ENCODE measurements at places on chromosomes 12 and 14. TPM values are rescaled to one million over a fixed set of nuclear protein-coding genes. Genes with fewer than 3 reads are reported as not detected.

The MED6 gene
- total RNA-seq, result 26.6 TPM

The SLC35F4 gene
- not detected for total RNA-seq

The KRT83 gene
- not detected for total RNA-seq

The TAS2R9 gene
- not detected for total RNA-seq

The MIS18BP1 gene
- 24.1 TPM for total RNA-seq

The PRH2 gene
- total RNA-seq, result not detected

The MYF6 gene
- total RNA-seq, result under 0.01 TPM

The TAS2R30 gene
- total RNA-seq, result 4.0 TPM

The ADCY4 gene
- total RNA-seq, result 1.3 TPM

The MIP gene
- total RNA-seq, result not detected

- DNase-seq, result no peak
Observed at GRCh38 chr12:9144730-9145106, 29.0 kb upstream of the A2M start.

DNA sequence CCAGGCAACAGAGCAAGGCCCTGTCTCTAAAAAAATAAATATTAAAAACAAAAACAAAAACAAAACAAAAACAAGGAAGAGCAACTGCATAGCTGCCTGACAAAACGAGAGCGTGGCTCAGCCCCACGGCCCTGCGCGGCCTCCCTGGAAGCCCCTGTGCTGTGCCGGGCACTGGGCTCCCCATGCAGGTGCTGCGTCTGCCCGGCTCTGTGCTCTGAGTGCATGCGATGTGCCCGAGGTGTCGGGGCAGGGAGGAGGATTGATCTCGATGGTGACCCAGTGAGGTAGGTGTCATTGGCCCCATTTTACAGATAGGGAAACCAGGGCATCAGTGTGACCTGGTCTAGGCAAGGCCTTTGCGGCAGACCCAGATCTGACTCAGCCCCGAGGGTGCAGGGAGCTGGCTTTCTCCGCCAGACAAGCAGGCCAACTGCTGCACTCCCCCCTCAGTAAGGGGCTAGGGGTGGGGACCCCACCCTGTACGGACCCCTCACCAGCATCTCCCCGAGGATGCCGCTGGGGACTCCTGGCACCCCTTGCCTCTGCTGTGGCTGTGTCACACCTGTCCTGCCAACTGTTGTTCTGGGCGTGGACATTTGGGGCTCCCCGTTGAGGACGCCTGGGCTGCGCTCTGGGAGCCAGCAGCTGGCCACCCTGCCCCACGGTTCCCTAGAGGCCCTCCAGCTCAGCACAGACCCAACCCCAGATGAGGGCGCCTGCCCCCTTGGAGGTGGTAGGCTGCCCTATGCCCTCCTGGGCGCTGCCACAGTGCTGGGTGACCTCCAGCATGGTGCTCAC is 15.3 kb downstream of the GPR132 start:
- DNase-seq, result no peak

- no peak for DNase-seq
Observed at GRCh38 chr12:124523071-124523470, 44.3 kb downstream of the NCOR2 start.

GRCh38 chr12:51293696-51294095 is 23.5 kb upstream of the SMAGP start:
- no peak for DNase-seq

GRCh38 chr12:116385486-116386217 is 108.2 kb upstream of the MED13L start:
- DNase-seq, result no peak

GRCh38 chr14:91299121-91300115 is 54.9 kb upstream of the GPR68 start:
- DNase-seq, result no peak

GRCh38 chr14:105472486-105472991 is 2.1 kb upstream of the CRIP2 start:
- DNase-seq, result no peak

- DNase-seq, result no peak
Observed at GRCh38 chr12:95593266-95593871, 42.1 kb upstream of the USP44 start.

GRCh38 chr12:71981149-71981548 is 42.5 kb downstream of the TPH2 start:
- DNase-seq, result no peak

DNA sequence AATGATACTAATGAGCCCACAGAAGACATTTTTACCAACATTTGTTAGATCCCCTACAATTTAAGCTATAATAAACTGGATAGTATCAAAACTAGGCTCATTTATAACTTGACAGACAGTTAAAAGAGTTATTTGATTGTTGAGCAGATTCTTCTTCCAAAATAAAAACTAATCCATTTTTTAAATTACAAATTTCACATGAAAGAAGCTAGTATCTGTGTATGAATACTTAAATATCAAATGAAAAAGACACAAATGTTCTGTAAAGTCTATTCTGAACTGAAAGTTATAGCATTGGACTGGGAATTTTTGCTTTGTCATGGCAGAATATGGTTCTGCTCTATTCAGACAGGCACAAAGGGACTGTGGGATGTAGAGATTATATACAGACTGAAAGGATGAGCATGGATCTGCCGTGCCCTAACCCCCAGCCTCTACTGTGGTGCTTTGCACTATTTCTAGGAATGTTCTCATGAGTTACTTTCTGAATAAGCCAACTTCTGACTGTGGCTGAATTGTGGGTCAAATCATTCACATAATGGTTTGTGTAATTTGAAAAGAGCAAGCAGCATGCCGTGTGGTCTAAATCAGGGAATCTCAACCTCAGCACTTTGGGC is 352.7 kb downstream of the KCNH5 start:
- DNase-seq, result peak; percentile 56

DNA sequence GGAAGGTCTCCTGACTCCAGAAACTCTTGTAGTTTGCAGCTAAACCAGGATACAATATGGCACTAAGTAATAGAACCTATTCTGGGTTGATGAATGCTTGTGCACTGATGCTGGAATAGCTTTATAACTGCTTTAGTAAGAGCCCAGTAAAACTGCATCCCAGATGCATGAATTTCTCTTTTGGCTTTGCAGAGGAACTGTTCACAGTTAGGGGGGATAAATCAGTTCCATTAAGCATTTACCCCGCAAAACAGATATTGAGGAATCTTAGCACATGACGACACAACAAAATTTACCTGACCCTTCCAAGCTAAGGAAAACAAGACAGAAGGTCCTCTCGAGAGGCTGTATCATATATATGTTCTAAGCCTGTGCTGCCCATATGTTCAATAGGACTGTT is 457.4 kb downstream of the FOXG1 start:
- DNase-seq, result no peak

DNA sequence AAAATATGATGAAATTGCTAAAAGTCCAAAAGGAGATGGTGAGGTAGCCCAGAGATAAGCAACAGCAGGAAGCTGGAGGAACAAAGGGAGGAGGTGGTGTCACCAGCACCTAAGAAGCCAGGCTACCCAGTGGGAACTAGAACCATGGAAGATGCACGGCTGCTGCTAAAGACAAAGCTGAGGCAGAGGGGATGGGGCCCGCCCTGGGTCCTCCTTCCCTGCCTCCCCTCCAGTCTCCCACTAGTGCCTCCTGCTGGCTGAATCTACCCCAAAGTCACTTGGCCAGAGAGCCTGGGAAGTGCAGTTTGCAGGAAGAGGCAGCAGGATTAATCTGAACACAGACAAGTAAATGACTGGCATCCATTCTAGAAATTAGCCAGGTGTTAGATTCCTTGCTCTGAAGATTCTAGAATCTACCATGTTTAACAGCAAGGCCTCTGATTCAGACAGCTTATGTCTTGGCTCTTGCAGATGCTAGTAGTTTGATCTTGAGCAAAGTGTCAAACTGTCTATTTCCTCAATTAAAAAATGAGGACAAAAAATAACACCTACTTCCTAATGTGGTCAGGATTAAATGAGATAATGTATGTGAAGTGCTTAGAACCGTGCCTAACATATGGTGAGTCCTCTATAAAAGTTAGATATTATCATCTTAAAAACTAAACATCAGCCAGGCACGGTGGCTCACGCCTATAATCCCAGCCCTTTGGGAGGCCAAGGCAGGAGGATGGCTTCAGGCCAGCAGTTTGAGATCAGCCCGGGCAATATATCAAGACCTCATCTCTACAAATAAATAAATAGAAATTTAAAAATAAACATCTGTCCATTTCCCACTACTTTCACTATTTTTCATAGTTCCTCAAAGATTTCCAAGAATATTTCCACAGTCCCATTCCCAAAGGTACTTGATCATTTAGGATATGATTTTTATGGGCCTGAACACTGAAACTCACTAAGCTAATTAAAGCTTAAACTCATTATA is 5.8 kb upstream of the LRP10 start:
- no peak for DNase-seq

DNA sequence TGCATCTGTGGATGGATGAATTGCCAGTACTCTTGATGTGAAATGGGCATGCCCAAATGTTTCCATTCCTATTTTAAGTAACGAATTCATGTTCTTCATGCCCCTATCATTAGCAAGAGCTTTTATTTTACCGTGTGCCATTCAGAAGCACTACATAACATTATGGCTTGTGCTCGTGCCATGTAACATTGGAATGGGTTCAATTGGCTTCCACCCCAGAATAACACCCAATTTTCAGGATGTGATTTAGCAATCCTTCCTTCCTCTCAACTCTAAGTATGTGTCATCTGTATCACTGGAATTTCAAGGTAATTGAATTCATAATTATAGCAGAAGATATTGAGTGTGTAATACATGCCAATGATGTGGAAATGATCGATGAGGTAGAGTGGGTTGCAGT is 145.8 kb upstream of the TMPO start:
- peak; percentile 7 for DNase-seq

DNA sequence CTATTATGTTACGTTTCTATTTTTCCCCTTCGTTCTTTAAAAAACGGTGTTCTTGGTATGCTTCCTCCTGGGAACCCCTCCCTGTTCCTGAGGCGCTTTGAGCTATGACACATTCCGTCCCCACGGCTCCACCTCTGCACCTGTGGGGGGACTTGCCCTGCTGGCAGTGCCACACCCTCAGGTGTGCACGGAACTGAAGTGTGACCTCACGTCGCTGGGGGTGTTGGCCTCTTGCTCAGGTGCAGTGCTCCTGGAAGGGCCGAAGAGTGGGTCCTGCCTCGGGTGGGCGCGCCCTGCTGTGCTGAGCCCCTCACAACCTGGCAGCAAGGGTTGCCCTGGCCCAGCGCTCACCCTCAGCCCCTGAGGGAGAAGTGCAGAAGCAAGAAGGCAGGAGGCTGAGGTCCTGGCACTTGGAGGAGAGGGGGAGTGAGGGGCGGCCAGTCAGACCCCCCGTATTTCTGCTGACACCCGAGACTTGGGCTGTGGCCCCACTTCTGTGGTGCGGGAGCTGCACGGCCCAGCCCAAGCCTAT is 4.9 kb downstream of the AMN start:
- no peak for DNase-seq

GRCh38 chr12:69415471-69416275 is 54.5 kb upstream of the FRS2 start:
- DNase-seq, result peak; percentile 95

GRCh38 chr14:22600027-22600426 is 1.9 kb downstream of the ABHD4 start:
- no peak for DNase-seq

DNA sequence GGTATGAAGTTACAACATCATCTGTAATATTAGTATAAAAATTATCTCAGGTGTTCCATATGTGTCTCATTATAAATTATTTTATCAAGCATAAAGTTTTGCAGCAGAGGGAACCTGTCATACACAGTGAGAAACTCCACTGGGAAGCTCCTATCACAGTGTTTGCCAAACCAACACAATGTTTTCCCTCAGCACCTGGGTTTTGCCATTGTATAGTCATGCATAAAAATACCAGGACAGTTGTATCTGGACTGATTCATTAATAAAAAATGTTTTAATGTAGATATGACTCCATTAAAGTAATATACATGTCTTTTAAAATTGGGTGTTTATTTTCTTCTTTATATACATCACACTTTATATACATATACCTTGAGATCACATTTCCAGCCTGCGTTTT is 56.6 kb downstream of the METTL25 start:
- DNase-seq, result no peak

GRCh38 chr14:64502887-64503433 is 678 bp downstream of the ZBTB25 start:
- peak; percentile 21 for DNase-seq

GRCh38 chr12:18718462-18718861 is 19.4 kb downstream of the PLCZ1 start:
- DNase-seq, result no peak

DNA sequence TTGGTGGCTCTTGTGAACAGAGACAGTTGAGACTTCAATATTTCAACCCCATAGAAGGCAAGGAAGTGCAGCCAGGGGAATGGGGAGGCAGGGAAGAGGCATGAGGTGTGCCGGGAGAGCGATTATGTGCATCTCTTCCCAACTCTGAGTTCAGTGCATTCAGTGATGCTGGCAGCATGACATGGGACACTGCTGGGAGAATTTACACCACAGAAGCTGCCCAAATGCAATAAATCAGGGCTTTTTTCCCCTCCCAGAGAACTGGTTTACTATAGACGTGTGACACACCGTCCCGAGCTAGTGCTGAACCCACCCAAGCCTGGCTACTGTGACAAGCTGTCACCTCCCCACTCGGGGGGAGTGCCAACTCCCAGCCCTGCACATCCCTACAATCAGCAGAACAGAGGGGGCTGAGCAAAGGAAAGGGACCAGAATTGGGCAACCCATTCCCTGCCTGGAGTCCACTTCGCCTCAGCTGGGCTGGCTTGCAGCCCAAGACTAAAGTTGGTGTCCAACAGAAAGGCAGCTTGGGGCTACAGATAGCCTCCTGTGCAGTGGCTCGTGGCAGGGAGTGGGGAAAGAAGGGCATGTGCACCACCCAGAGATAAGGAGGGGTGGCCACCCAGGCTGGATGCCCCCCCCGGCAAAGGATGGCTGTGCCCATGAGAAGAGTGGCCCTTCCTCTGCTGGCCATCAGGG is 16.7 kb downstream of the AHSA1 start:
- no peak for DNase-seq

DNA sequence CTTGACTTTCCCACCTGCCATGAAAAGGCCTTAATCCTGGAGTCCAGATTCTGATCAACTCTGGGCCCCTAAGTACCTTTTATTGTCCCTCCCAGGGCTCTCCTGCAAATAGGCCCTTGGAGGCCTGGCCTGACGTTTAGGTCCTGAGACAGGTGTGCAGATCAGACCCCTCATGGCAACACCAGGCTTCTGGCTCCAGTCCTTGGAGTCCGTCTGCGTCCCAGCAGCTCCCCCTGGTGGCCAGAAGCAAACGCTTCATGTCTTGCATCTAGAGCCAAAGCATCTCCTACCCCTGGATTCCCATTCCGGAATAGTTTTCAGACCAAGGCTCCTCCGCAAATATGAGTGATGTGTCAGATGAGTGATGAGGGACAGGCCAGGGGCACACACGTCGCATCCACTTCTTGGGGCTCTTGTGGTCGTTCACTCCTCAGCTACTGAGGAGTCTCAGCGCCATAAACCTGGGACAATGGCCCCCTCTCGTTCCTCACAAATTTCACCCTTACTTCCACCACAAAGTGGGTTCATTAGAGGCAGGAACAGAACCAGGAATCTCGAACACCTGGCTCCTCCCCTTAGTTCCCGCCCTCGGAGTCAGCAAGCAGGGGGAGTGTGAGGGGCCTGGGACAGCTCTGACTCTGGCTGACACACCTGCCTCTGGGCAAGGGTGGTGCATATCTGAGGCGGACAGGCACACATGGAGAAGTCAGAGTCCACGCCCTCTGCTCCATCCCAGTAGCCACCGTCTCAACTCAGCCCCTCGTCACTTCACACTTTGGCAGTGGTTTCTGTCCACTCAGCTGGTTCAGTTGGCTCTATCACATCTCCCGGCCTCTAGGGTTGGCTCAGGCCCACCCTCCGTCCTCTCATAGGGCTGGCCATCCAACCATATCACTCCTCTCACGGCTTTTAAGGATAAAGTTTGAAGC is 77.9 kb upstream of the PWP1 start:
- DNase-seq, result peak; percentile 57

GRCh38 chr12:101299346-101299745 is 19.4 kb downstream of the UTP20 start:
- peak; percentile 18 for DNase-seq

- DNase-seq, result no peak
Observed at GRCh38 chr12:106696681-106697417, 77.6 kb upstream of the RIC8B start.
